ENCODE measurements at places on chromosomes 11 and 22. TPM values are rescaled to one million over a fixed set of nuclear protein-coding genes. Genes with fewer than 3 reads are reported as not detected.

- H3K4me1 ChIP-seq: no peaks in the 10 kb centered on the region
- peak; percentile 3 for DNase-seq
- H3K36me3 ChIP-seq: no peaks in the 10 kb centered on the region
- H3K27me3 ChIP-seq: no peaks in the 10 kb centered on the region
- H3K27ac ChIP-seq: no peak overlapping the region
Measured at GRCh38 chr11:76077575-76078150, 128.6 kb downstream of the WNT11 start.

DNA sequence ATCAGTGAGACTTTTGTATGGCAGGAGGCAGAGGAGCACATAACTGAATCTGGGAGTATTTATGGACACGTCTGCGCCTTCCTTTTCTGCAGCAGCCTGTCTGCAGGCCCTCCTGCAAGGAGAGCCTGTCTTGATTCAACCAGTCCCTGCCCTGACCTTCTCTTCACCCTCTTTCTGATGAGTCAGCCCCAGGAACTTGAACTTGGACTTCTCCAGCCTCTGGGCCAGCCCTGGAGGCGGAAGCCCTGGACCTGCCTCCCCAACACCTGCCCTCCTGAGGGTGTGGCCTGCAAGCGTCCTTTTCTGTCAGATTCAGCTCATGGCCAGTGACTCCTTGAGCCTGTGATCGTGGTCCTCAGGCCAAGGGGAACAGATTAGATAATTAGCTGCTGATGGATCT lies 20.0 kb downstream of the DAGLA start:
- DNase-seq: no peak
- no peak overlapping the region for H3K27ac ChIP-seq
- H3K27me3 ChIP-seq: no peaks in the 10 kb centered on the region

GRCh38 chr11:79157738-79158137 lies 283.1 kb downstream of the TENM4 start:
- no peaks in the 10 kb centered on the region for H3K4me1 ChIP-seq
- H3K4me3 ChIP-seq: no peak overlapping the region
- no peak for DNase-seq
- no peaks in the 10 kb centered on the region for H3K27me3 ChIP-seq
- H3K27ac ChIP-seq: no peak overlapping the region

DNA sequence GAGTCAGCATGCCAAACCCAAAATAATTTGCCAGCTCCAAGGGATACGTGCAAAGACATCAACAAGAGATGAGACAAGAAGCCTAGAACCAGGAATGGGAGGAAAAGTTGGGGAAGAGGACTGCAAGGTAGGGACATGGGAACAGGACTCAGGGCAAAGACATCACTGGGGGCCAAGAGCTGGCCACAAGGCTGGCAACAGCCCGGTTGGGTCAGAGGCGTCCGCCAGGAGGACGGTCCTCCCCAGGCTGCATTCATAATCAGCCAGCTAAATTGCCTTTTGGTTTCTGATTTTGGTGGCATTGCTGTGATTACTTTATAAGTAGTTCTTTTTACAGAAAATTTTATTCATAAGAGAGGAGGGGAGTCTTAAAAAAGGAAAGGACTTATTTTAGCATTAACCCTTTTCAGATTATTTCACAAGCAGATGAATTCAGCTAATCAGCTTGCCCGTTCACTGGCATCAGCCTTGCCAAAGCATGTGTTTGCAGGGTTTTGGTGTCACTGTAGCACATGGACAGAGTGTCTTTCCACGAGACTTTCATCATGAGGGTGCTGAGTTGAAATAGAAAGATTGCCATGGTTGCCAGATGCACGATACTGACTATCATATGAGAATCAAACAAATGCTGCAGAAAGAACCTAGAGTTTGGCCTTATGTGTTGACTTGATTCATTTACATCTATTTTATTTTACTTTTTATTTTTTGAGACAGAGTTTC lies 23.2 kb upstream of the NAV2 start:
- no peaks in the 10 kb centered on the region for H3K27me3 ChIP-seq
- no peak overlapping the region for H3K4me3 ChIP-seq
- DNase-seq: no peak
- no peaks in the 10 kb centered on the region for H3K4me1 ChIP-seq
- H3K27ac ChIP-seq: no peak overlapping the region

GRCh38 chr11:3147257-3147619 lies 17.9 kb downstream of the OSBPL5 start:
- no peaks in the 10 kb centered on the region for H3K27me3 ChIP-seq
- peaks cover 95% of the 10 kb centered on the region for H3K4me1 ChIP-seq
- H3K36me3 ChIP-seq: peaks cover 28% of the 10 kb centered on the region
- no peak for DNase-seq
- H3K27ac ChIP-seq: no peak overlapping the region
- H3K4me3 ChIP-seq: no peak overlapping the region

DNA sequence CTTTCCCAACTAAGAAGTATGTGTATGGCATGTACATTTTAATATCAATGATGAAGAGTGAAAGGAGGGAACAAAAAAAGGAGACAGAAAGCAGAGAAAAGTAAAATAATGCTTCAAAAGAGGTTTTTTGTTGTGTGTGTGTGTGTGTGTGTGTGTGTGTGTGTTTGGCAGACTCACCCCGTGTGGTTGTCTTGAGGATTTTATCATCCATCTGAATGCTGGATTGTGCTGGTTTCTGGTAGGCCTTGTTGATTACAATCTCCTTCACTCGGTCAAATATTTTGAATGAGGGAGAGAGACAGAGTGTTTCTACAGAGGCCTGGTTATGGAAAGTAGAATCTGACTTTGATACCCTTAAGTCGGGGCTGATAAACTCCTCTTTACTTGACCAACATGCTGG lies 128.5 kb downstream of the ENTHD1 start:
- no peaks in the 10 kb centered on the region for H3K36me3 ChIP-seq
- no peaks in the 10 kb centered on the region for H3K4me1 ChIP-seq
- peaks cover 2% of the 10 kb centered on the region for H3K27me3 ChIP-seq

DNA sequence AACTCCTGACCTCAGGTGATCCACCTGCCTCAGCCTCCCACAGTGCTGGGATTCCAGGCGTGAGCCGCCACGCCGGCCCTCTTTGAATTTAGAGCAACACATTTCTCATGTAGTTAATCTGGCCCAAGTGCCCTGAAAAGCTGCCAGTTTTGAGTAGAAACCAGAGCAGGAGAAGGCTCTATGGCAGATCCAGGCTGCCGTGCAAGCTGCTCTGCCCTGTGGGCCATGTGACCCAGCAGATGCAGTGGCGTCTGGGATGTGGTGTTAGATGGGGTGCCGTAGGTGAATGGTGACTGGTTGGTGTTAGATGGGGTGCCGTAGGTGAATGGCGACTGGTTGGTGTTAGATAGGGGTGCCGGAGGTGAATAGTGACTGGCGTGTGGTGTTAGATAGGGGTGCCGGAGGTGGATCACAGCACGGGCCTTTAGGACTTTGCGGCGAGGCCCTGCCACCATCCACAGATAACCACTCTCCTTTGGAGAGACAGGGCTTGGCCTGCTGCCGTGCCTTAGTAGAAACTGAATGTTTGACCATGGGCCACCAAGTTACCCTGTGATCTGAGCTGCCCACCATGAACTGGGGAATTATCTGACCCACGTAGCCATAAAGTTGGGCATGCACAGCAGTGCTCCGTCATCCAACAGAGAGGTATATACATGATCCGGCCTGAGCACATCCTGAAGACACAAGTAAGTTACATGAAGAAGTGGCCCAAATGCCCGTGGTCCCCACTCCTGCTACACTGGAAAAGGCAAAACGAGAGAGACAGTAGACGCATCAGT lies 32.7 kb downstream of the ASCL2 start:
- no peak overlapping the region for H3K4me3 ChIP-seq
- DNase-seq: no peak
- no peaks in the 10 kb centered on the region for H3K4me1 ChIP-seq
- H3K36me3 ChIP-seq: no peaks in the 10 kb centered on the region
- no peaks in the 10 kb centered on the region for H3K27me3 ChIP-seq
- no peak overlapping the region for H3K27ac ChIP-seq

PRR14L gene
- total RNA-seq: 54.1 TPM

- peaks cover 25% of the 10 kb centered on the region for H3K4me1 ChIP-seq
- DNase-seq: no peak
- peaks cover 57% of the 10 kb centered on the region for H3K27me3 ChIP-seq
- no peaks in the 10 kb centered on the region for H3K36me3 ChIP-seq
Measured at GRCh38 chr11:70399681-70400112, 1.4 kb downstream of the CTTN start.

DNA sequence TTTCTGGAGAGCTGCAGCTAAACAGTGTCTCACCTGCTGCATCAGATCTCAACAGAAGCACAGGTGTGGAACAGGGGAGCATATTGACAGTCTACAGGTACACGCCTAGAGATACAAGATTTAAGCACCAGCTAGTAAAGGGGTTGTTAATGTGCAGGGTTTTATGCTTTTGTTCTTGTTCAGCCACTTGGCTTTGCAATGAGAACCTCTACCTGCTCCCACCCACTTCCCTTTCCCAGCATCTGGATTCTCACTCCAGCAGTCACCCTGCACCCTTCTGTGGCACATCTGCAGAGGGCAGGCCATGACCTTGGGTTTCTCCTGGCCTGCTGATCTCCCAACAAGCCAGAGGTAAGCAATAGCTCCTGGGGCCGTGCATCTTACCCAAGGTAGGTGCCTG lies 446.6 kb downstream of the BUD13 start:
- H3K27me3 ChIP-seq: no peaks in the 10 kb centered on the region
- no peaks in the 10 kb centered on the region for H3K4me1 ChIP-seq
- H3K4me3 ChIP-seq: no peak overlapping the region

- no peaks in the 10 kb centered on the region for H3K36me3 ChIP-seq
- H3K27me3 ChIP-seq: no peaks in the 10 kb centered on the region
- peaks cover 14% of the 10 kb centered on the region for H3K4me1 ChIP-seq
- H3K4me3 ChIP-seq: no peak overlapping the region
- H3K27ac ChIP-seq: no peak overlapping the region
Measured at GRCh38 chr11:129282634-129283033, 90.5 kb upstream of the ARHGAP32 start.

- H3K27me3 ChIP-seq: no peaks in the 10 kb centered on the region
- H3K4me3 ChIP-seq: no peak overlapping the region
- peak; percentile 59 for DNase-seq
- H3K36me3 ChIP-seq: no peaks in the 10 kb centered on the region
- H3K27ac ChIP-seq: no peak overlapping the region
Measured at GRCh38 chr22:36194971-36195370, 6.6 kb downstream of the APOL4 start.

- H3K27me3 ChIP-seq: no peaks in the 10 kb centered on the region
- no peak overlapping the region for H3K27ac ChIP-seq
- H3K4me1 ChIP-seq: peaks cover 25% of the 10 kb centered on the region
- no peak overlapping the region for H3K4me3 ChIP-seq
- H3K36me3 ChIP-seq: no peaks in the 10 kb centered on the region
- no peak for DNase-seq
Measured at GRCh38 chr22:21047730-21048129, 2.0 kb downstream of the LRRC74B start.

DNA sequence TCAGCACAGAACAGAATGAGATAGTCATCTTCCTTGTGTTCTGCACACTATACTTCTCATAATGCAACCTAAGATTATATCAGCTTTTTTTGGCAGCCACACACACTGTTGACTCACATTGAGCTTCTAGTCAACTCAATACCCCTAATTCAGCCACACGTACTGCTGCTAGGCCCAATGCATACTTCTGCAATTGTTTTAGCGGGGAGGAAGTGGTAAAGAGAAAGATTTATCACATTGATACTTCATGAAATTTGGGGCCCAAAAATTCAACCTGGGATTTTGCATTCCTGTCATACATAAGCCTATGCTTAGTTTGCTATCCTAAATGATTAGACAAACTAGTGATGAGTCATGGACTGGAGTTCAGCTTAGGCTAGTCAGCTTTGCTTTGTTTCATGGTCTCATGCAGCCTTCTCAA lies 8.6 kb upstream of the UPB1 start:
- H3K4me3 ChIP-seq: no peak overlapping the region
- no peaks in the 10 kb centered on the region for H3K4me1 ChIP-seq
- H3K27me3 ChIP-seq: no peaks in the 10 kb centered on the region
- DNase-seq: no peak
- no peak overlapping the region for H3K27ac ChIP-seq

DNA sequence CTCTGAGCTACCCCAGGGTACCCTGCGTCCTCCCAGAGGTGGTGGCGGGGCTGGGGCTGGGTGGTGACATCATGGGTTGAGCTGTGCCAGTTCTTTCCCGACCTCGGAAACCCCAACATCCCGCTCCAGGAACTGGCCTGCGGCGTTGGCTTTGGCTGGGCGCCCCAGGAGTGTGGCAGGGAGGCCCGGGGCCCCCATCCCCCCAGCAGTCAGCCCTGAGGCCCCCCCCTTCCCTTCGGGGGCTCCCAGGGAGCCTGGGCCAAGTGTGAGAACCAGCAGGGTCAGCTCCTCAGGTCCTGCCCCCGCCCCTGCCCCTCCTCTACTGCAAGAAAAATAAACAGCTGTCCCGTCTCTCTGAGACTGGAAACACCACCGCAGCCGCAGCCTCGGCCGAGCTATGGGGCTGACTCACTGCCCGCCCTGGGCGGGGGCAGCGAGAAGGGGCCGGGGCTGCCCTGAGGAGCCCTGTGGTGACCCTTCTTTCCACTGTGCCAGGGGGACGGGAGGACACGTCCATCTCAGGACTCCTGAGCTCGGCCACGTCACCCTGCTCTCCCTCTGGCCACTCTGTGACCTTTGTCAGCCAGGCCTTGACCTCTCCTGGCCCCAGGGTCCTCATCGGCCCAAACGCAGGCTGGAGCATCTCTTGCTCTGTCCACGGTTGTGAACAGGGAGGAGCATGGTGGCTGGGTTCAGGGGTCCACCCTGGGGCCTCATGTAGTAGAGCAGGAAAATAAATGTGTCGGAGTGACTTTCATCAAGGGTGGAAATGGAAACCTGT lies 73.4 kb downstream of the WNT7B start:
- no peak for DNase-seq
- H3K36me3 ChIP-seq: no peaks in the 10 kb centered on the region
- no peak overlapping the region for H3K27ac ChIP-seq
- H3K27me3 ChIP-seq: no peaks in the 10 kb centered on the region
- H3K4me1 ChIP-seq: no peaks in the 10 kb centered on the region
- H3K4me3 ChIP-seq: no peak overlapping the region

OR4D10 gene
- not detected for total RNA-seq

DNA sequence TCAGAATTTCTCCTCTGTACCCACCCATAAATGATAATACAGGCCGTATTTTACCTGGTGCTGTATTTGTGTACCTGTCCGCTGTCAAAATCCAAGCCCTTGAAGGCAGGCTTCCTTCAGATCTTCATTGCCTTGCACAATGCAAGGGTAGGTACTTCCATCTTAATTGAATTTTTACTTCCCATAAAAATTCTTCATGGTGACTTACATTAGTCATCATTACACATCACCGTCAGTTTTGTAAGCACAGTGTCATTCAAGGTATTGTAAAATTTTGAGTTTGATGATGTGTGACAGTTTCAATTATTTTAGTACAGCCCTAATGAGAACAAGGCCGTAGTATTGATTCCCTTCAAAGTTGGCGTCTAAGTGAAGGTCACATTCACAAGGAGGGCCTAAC lies 770 bp upstream of the TSG101 start:
- no peak for DNase-seq
- peak overlapping the region; percentile 54 for H3K4me3 ChIP-seq
- peaks cover 13% of the 10 kb centered on the region for H3K36me3 ChIP-seq
- H3K4me1 ChIP-seq: peaks cover 16% of the 10 kb centered on the region
- no peaks in the 10 kb centered on the region for H3K27me3 ChIP-seq

SLCO2B1 gene
- not detected for total RNA-seq

Data from natural killer cell (primary cell).